ENCODE measurements at places on chromosomes 4 and X.

- no peak for DNase-seq
Measured at GRCh38 chr4:16104520-16104919, 20.7 kb upstream of the PROM1 start.

DNA sequence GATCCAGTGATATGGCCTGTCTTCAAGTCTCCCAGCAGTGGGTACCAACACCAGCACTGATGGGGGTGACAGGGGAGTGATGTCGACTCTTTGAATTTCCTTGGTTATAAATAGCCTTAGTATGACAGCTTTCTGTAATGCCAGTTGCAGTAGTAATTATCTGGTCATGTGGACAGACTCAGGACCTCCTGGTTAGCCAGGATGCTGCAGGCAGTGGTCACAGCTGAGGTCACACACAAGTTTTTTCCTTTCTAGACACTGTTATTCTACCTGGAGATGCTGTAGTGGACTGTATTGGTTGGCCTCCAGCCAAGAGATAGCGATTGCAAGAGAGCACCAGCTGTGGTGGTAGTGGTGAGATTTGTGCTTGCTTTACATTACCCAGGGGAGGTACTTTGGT is 63.6 kb downstream of the UPRT start:
- DNase-seq, result no peak

DNA sequence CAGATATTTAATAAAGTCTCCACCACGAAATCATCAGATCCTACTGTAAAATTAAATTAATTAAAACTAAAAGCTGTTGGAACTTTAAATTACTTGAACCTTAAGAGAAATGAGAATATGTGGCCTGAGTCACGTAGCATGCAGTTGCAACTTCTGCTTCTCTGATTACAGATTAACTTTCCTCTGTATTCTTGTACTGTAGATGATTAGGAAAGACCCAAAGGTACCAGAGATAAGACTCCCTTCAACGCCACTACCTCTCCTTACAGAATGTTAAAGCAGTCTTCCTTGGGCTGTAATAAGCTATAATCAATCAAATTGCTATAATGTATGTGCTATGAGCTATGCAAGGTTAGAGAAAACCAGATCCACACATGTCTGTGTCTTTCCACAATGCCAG is 47.9 kb downstream of the FAM13A start:
- no peak for DNase-seq

DNA sequence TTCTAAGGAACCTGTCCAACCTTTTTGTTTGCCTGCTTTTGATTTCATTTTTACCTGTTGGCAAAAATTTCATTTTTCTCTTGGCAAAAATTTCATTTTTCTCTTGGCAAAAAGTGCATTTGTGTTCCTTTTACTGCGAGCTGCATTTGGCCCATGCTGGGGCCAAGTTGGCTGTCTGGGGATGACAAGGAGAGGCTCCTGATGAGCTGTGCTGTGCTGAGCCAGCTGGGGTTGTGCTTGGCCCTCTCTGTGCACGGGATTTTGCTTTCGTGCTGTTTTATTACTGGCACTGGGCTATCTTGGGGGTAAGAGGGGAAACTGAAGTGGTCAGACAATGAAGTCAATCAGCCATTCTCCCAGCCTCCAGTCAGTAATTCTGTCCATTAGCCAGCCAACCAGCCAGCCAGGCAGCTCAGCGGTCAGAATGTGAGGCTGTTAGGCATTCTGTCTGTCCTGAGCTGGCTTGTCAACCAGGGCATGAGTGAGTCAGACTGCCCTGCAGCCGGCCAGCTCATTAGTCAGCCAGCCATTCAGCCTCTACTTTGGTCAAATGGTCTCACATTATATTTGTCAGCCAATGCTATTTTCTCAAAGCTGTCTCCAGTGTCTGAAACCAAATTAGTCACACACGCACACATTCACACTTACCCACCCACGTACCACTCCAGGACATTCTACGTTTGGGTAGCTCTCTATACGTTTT is 56.9 kb upstream of the PRPS1 start:
- no peak for DNase-seq

- DNase-seq, result no peak
Measured at GRCh38 chr4:118746251-118746919, 61.2 kb downstream of the METTL14 start.

DNA sequence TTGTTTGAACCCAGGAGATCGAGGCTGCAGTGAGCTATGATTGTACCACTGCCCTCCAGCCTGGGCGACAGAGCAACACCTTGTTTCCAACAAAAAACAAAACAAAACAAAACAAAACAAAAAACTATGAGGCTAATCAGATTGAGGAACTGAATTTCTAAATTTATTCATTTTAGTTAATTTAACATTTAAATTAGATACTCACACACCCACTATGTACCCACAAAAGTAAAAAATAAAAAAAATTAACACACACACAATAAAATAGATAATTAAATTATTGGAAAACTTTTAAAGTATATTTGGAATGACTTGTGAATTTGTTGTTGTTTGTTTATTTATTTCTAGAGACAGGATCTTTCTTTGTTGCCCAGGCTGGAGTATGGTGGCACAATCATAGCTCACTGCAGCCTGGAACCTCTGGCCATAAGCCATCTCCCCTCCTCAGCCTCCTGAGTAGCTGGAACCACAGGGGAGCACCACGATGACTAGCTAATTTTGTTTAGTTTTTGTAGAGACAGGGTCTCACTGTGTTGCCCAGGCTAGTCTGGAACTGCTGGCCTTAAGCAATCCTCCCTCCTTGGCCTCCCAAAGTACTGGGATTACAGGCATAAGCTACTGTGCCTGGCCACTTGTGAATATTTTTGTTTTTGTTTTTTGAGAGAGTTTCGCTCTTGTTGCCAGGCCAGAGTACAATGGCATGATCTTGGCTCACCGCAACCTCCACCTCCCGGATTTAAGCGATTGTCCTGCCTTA is 9.8 kb upstream of the ZNF157 start:
- DNase-seq, result no peak

DNA sequence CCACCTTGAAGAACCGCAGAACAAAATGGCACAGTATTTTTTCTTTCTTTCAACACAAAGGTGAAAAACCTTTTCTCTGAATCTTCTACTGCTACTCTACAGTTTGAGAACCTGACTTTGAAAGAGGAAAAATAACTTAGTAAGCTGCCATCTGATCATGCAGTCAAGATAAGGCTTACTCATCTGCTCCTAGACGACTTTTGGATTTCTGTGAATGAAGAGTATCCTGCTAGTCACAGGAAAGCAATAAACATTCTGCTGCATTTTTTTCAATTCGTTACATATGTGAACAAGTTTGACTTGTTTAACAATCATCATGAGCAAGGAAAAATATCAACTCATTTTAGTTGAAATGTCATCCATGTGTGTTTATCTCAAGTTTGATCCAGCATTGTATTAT is 25.2 kb downstream of the TIGD2 start:
- no peak for DNase-seq

GRCh38 chr4:147488556-147488955 is 7.7 kb downstream of the EDNRA start:
- DNase-seq, result no peak

DNA sequence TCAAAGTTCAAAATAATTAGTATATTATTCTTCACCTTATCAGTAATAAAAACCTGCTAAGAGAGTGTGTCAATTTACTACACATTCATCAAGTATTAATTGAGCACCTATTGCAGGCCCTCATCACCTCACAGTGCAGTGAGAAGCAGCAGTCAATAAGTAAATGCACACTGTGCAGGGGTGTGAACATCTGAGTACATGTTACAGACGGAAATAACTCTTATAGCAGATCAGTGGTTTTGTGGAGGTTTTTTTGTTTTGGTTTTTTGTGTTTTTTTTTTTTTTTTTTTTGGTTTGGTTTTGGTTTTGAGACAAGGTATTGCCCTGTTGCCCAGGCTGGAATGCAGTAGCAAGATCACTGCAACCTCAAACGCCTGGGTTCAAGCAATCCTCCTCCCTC is 20.3 kb downstream of the KLF3 start:
- DNase-seq, result no peak

GRCh38 chrX:7133050-7133440 is 14.5 kb upstream of the STS start:
- no peak for DNase-seq

GRCh38 chrX:40107291-40108161 is 9.8 kb upstream of the BCOR start:
- DNase-seq, result no peak

GRCh38 chrX:41005445-41005992 is 79.7 kb upstream of the USP9X start:
- DNase-seq, result no peak

- no peak for DNase-seq
Measured at GRCh38 chr4:38242822-38243387, 282.7 kb downstream of the PTTG2 start.

GRCh38 chr4:179664430-179665027 is 2222.3 kb upstream of the AGA start:
- DNase-seq, result no peak

DNA sequence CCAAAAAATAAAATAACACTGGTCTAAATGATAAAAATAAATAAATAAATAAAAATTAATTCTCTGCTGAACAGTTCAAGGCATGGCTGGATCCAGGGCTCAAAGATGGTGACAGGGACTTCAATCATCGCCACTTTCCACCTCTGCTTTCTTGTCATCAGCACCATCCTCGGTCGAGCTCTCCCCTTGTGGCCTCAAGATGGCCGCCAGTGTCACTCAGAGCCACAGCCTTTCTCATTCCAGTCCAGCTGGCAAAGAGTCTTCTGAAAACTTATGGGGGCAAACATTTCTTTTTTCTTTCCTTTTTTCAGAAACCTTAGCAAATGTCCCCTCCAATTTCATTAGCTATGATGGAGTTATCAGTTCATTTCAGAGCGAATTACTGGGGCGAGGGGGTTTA is 119.5 kb downstream of the RAB28 start:
- no peak for DNase-seq

DNA sequence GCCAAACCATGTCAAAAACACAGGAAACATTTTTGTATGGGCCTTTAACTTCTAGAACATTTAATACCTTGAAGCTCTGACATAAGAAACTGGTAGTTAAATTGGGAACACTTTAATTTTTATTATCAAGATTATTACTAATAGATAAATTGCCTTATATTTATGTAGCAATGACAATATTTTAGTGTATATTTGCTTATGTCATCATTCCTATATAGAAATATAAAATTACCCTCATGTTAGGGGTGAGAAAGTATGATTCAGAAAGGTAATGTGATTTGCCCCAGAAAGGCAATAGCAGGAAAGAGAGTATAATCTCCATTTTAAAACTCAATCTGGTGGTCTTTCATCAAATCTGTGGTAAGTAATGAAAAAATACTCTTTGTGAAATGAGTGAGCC is 147.4 kb downstream of the IL15 start:
- no peak for DNase-seq

- no peak for DNase-seq
Measured at GRCh38 chrX:1646009-1646408, 31.1 kb downstream of the ASMT start.

GRCh38 chr4:187555174-187555573 is 440.4 kb upstream of the ZFP42 start:
- no peak for DNase-seq

GRCh38 chrX:54090880-54091279 is 46.6 kb upstream of the PHF8 start:
- DNase-seq, result no peak

DNA sequence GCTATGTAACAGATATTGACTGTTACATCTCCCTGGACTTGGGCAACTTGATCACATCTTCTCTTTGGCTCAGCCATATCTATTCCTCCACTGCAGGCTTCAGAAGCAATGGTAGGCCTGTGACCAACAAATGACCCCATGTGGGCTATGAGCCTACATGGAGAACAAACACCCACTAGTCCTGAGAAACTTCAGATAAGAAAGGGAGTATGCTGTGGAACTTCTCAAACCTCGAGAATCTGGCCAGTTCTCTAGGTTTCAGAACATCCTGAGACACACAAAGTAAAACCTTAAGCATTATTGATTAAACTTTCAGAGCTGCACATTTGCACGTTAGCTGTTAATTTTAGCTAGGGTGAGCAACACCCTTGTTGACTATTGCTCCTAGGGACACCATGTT is 16.3 kb downstream of the RBMX2 start:
- DNase-seq, result no peak

GRCh38 chrX:154593201-154593600 is 8.3 kb downstream of the CTAG1A start:
- DNase-seq, result no peak

DNA sequence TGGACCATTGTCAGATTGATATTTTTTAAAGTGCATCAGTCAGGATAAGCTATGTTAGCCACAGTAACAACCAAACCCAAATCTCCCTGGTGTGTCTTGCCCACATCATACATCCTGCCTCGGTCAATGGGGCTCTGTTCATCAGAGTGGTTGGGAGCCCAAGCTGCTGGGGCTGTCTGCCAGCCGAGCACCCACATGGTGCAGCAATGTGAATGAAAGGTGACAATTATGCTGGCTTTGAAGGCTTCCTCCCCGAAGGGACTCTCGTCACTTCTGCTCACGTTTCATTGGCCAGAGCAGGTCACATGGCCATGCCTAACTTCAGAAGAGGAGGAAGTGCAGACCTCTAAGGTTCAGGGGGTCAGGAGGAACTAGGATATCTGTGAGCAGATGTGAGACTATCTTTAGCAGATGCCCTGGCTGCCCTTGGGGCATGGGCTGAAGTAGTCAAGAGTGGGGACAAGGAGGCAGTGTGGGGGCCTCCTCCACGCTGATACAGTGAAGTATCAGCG is 1.3 kb upstream of the JAKMIP1 start:
- DNase-seq, result no peak

- DNase-seq, result no peak
Measured at GRCh38 chr4:22850630-22851029, 157.9 kb downstream of the GBA3 start.

Measured in activated CD4-positive, alpha-beta T cell treated with anti-CD3 and anti-CD28 coated beads for 4 hours (primary cell).